ENCODE measurements at places on chromosomes 1 and 21.

DNA sequence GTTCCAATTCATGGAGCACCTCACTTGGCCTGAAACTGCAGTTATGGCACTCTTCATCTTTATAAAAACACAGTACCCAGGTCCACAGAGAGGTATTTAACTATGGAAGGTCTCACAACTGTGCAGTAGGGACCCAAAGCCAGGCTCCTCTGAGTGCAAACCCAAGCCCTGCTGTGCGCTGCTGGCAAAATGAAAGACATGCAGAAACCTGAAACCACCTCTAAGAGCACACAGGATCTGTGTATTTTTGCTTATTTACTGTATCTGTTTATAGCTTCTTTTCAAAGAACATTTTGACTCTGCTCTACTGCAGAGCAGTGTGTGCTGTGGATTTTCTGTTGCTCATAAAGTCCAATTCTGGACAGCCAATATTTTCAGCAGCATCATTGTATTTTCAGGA is 166.6 kb downstream of the DSCAM start:
- DNase-seq = no peak

- peak; percentile 79 for DNase-seq
These were observed 87.8 kb downstream of the PRKAB2 start for GRCh38 chr1:147084273-147085096.

DNA sequence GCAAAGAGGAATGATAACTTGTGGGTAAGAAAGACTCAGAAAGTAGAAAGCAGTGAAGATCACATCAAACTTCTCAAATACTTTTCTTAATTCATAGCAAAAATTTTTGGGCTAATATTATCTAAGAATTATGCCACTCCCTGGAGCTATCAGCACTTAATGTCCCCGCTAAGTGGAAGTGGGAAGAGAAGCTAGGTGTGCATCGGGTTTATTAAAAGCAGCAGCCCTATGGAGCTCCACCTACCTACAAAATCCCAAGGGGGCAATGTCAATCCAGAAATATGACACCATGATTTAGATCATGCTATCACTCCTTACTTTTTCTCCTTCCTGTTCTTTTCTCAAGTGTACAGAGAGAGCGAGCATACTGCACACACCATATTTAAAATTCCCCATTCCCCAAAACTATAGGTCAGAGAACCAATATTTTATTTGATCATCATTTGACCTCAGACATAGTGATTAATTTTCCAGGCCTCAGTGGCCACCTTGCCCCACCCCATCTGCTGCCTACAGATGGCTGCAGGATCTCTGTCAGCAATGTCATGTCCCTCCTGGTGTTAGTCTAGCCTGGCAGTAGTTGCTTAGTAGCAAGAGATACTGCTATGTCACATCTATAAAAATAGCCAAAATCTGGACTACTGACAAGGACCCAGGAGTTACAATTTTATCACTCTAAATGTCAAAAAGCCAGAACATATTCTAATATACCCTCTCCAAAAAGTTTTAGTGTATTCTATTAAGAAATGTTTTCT is 66.6 kb downstream of the MAP3K21 start:
- no peak for DNase-seq

GRCh38 chr1:180451504-180451903 is 50.9 kb downstream of the ACBD6 start:
- DNase-seq = no peak

DNA sequence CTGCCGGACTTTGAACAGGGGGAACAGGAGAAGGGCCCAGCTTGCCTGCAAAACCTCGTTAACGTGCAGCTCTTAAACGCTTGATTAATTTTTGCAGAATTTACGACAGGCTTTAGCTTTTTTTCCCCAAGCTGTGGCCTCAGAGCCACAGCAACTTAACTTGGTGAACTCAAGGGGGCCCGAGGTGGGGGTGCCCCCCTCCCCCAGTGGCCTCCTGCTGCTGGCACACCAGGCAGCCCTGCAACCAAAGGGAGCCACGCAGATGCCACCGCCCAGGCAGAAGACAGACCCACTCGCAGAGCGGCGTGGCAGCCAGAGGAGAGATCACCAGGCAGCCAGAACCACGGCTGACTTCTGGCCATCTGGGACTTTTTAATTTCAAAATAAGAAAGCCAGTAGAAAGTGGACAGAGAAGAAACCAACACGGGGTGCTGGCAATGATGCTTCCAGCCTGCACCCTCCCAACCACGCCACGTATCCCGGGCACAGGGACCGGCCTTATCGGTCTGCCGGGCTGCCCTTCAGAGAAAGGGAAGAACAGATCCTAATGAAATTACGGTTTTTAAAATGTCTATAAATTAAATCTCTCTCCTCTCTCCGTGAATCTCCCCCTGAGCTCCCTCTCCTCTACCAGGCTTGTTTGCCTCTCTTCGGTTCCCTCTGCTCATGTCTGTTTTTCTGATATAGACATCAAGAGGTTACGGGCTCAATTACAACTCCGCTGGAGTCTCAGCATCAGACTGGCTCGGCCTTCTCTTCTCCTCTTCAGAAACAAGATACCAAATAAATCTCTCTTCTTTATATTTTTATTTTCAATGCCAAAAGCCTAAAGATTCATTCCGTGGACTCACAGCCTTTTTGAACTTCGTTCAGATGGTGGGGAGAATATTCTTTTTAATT is 6.4 kb downstream of the CASZ1 start:
- DNase-seq = no peak

DNA sequence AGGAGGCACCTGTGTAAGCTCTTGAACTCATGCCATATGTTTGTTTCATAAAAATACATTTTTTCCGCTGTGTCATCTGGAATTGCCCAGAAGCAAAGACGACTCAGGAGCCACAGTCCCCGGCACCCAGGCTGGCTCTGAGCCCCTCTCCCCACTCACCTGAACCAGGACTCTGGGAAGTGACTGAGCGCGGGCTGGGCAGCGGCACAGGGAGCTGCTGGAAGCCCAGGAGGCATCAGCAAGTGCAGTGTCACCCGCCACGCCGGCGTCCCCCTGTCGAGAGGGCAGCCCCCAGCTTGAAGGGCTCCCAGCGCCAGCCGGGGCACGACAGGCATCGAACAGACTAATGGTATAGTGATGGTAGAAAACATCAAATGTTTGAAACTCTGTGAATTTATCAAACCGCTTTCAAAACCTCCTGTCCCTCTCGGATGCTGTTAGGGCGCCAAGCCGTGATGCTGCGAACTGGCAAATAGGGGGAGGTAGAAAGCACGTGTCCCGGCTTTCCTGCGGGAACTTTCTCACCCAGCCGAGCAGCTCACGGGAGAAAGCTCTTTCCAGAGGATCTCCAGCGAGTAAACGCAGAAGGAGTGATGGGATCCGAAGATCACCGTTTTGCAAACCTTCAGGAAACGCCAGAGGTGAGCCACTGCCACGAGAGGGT is 57.8 kb upstream of the COL18A1 start:
- no peak for DNase-seq

- DNase-seq = peak; percentile 64
These were observed at the start of gene CCDC28B for GRCh38 chr1:32200226-32201010. CCDC28B (plus strand) TSS chr1:32200595; CDS start chr1:32201936, 1,341 bp downstream.

DNA sequence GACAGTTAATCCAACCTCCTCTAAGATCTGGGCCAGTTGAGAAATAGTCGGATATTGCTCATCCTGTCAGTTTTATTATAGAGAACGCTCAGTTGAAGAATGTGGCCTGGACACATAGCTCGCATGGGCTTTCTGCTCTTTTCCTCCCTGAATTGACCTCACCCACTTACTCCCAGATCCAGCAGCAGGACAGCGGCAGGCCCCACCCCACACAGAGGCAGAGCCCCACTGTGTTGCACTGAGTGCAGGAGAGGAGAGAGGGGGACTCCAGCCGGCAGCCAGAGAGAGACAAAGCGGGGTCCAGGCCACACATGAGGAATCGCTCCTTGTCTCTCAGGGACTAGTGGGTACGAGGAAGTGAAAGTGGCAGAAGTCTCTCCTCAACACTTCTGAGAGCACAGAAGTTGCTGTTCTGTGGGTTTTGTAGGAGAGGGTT is 78.6 kb downstream of the LAMC1 start:
- no peak for DNase-seq

GRCh38 chr1:85692730-85693314 is 15.4 kb downstream of the ZNHIT6 start:
- DNase-seq = no peak

DNA sequence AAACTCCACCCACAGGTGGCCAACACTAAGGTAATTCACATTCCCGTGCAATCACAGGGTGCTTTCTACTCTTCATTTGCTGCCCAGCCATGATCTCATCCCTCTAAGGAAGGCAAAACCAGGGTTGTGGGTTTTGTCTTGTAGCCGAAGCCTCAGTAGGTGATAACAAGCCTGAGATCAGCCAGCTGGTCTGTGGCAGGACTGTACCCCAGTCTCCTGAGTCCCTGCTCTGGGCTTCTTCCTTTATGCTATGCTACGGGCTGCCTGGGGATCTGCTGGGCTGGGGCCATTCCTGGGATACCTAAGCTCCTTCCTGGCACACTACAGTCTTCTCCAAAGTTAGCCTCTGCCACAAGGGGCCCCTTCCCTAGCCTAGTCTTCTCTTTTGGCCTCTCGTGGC is 9.8 kb downstream of the PPFIA4 start:
- DNase-seq = no peak

DNA sequence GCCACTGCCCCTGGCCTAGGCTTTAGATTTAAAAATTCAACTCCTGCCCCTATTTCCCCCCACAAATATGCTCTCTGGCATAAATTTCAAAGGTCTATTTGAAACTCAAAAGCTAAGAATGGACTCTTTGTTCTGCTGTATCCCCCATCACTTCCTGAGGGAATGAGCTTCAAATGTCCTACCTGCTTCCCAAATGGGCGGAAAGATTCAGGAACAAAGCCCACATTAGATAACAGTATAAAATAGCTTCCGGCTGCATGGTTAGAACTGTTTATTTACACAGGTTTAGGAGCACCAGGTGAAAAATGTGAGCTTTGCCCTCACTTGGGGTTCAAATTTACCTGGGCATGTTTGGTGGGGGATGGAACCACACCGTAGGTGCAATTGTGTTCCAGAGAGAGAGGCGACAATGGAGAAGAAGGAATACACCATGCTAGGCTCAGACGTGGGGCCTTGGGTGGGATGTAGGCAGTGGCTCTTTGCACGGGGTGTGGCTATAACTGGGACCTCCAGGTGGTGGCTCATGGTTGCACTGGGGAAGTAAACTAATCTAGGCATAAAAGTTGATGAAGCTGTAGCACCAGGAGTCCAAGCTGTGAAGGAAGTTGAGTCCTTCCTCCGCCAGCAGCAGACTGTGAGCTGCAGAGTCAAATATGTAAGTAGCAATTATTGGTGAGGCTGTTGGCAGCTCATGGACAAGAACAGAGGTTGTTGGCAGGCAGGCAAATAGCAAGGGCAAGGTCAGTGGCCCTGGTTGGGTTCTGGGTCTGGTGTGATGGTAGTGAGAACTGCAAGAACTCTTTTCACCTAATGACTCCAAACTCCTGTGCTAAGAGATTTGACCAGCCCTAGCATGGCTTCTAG is 41.5 kb upstream of the SRSF10 start:
- no peak for DNase-seq

DNA sequence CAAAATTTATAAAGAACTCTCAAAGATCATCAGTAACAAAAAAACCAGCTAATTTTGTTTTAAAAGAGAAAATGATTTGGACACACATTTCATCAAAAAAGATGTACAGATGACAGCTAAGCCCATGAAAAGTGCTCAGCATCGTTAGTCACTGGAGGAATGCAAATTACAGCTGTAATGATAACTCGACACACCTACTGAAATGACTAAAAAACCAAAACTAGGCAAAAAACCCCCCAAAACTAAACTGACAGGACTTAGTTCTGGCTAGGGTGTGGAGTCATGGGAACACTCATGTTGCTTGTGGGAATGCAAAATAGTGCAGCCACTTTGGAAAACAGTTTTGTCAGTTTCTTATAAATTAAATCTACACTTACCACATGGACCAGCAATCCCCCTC is 59.5 kb downstream of the CNIH3 start:
- DNase-seq = no peak

GRCh38 chr1:185914089-185914488 is 179.9 kb downstream of the HMCN1 start:
- no peak for DNase-seq

- no peak for DNase-seq
These were observed 233.6 kb upstream of the PTBP2 start for GRCh38 chr1:96487971-96488370.

- no peak for DNase-seq
These were observed 792.9 kb upstream of the ADAMTS5 start for GRCh38 chr21:27759820-27760219.

GRCh38 chr1:58741678-58742553 is 41.9 kb downstream of the JUN start:
- no peak for DNase-seq

- no peak for DNase-seq
These were observed 12.3 kb upstream of the NFASC start for GRCh38 chr1:204858363-204858821.

DNA sequence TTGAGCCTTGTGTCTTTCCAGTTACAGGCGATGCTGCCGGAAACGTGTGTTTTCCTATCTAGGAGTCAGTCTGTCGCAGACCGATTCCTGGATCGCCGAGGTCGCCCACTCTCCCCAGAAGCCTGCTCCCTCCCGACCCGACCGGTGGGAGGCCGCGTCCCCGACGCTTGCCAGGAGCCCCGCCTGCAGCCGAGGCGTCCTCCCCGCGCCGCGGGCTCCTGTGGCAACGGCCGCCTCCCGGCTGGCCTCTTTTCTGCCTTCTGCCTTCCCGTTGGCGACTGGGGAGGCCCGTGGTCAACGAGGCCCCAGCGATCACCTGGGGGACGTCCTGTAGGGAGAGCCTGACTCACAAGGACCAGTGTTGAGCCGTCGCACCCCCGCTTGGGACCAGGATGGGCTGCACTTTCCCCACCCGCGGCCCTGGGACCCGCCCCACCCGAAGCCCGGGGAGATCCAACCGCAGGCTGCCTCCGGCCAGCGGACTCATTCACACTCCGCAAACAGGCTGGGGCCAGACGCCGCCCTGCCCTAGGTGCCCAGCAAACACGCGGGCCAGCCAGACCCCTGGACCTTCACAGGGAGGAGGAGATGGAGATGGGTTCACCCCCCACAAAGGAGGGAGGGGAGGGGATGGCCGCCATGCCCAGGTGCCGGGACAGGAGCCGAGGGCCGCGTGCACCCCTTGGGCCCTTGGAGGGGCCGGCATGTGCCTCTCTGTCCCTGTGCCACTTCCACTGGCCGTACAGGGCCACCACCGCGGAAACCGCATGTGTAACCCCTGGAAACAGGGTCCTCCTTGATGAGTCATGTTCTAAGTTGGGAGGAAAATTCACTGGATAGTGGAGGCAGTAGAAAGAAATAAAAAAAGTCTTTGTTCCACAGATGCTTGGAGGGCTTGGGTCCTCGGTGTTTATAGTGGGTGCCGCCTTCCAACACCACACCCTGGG is 7.2 kb upstream of the COL6A1 start:
- no peak for DNase-seq

DNA sequence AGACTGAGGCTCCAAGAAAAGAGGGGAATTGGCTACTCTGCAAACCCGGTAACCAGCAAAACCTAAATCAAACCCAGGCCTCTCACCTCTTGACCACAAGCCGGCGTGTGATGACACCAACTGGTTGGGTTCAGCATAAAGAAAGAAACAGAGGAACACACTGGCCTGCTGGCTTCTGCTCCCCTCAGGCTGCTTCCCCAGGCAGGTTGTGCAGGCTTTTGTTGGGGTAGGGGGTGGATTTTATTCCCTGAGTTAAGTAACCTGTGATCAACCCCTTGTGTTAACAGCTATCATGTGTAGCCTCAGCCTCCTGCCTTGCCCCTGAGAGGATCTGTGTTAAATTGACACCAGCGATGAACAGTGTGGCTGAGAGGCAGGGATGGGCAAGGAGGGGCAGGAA is 111.6 kb upstream of the ZBTB40 start:
- no peak for DNase-seq

GRCh38 chr1:53653200-53653575 is 85.8 kb downstream of the GLIS1 start:
- no peak for DNase-seq

GRCh38 chr1:4587721-4588120 is 66.7 kb upstream of the AJAP1 start:
- DNase-seq = no peak

GRCh38 chr1:17912491-17912890 is 157.4 kb downstream of the ACTL8 start:
- DNase-seq = no peak
